ENCODE measurements at places on chromosomes 13 and 19. TPM values are rescaled to one million over a fixed set of nuclear protein-coding genes. Genes with fewer than 3 reads are reported as not detected.

The FAM187B gene
- not detected for polyA plus RNA-seq

GRCh38 chr13:113425941-113426590 lies 27.2 kb downstream of the ADPRHL1 start:
- DNase-seq, result no peak

- DNase-seq, result no peak
Measured at GRCh38 chr19:41866284-41866683, 6.2 kb downstream of the RPS19 start.

DNA sequence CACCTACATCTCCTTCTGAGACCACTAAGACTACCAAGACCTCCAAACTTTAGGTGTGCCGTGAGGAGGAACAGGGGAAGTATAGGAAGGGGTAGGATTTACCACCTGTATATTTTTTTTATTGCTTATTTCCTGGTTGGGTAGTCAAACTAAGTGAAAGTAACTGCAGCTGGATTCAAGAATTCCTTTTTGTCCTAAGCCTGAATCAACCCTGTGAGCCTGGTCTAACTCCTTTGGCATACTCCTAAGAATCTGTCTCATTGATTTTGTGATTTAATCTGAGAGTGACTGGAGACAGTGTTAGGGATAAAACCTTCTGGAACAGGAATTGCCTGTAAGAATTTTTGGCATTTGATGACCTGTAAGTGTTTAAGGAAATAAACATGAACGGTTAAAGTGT lies 523.5 kb upstream of the MIR17HG start:
- no peak for DNase-seq

The C5AR1 gene
- polyA plus RNA-seq, result 0.77 TPM

The SIGLEC12 gene
- polyA plus RNA-seq, result 0.05 TPM

- DNase-seq, result peak; percentile 65
Measured at GRCh38 chr13:113083402-113084061, 22.1 kb upstream of the F7 start.

GRCh38 chr19:49340069-49340864 lies 5.1 kb downstream of the CD37 start:
- peak; percentile 59 for DNase-seq

The TGFBR3L gene
- polyA plus RNA-seq, result 1.5 TPM

GRCh38 chr13:65808061-65808460 lies 1422.1 kb downstream of the PCDH9 start:
- DNase-seq, result no peak

The IQCN gene
- polyA plus RNA-seq, result 0.57 TPM

DNA sequence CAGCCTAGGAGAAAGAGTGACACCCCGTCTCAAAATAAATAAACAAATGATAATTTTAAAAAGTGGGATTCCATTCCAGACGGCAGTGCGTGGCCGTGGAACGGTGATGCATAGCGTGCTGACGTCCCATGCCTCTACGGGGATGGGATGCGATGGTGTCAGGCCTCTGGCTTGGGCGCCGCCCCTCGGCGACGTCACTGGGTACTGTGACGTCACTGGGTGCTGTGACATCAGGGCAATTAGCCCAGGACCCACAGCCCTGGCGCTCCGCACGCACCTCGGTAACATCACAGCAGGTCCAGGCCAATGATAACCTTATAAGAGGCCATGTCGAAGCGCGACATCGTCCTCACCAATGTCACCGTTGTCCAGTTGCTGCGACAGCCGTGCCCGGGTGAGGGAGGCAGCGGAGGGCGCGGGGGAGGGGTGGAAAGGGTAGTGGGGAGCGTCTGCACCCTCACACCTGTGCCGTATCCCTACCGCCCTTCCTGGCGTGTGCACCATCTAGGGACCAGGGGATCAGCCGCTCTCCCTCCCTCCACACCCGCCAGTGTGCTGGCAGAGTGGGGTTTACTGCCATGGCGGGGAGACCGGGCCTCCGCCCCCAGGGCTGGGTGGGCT lies at the start of gene GAPDHS:
TSS of gene GAPDHS (plus strand) at position 256 of the 621 bp plus-strand sequence. CDS start at position 328, 72 bp downstream.
- DNase-seq, result no peak

DNA sequence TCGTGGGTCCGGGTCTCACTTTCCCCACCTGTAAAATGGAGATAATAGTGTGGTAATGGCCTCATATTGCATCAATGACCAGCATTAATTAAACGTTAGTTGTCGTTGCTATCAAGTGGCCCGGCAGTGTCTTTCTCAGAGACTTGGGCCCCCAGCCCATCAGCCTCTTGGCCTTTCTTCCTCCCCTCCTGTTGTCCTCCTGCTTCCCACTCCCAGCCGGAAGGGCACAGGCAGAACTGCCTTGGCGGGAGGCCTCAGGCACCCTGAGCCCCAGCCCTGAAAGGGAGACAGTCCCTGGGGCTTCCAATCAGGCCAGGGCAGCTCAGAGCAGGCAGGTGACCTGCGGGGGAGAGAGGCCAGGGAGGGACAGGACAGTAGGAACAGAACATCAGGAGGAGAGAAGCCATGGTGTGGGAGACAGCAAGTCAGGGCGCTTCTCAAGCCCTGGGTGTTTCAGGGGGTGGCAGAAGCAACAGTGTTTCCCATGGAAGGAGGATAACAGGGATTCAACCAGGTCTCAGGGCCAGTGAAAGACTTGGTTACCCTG lies 4.6 kb downstream of the MARK4 start:
- no peak for DNase-seq

The ZNF541 gene
- 0.08 TPM for polyA plus RNA-seq

- no peak for DNase-seq
Measured at GRCh38 chr19:5669212-5669611, 11.1 kb downstream of the MICOS13 start.

The FXYD1 gene
- 299 TPM for polyA plus RNA-seq

The CEACAM4 gene
- not detected for polyA plus RNA-seq

DNA sequence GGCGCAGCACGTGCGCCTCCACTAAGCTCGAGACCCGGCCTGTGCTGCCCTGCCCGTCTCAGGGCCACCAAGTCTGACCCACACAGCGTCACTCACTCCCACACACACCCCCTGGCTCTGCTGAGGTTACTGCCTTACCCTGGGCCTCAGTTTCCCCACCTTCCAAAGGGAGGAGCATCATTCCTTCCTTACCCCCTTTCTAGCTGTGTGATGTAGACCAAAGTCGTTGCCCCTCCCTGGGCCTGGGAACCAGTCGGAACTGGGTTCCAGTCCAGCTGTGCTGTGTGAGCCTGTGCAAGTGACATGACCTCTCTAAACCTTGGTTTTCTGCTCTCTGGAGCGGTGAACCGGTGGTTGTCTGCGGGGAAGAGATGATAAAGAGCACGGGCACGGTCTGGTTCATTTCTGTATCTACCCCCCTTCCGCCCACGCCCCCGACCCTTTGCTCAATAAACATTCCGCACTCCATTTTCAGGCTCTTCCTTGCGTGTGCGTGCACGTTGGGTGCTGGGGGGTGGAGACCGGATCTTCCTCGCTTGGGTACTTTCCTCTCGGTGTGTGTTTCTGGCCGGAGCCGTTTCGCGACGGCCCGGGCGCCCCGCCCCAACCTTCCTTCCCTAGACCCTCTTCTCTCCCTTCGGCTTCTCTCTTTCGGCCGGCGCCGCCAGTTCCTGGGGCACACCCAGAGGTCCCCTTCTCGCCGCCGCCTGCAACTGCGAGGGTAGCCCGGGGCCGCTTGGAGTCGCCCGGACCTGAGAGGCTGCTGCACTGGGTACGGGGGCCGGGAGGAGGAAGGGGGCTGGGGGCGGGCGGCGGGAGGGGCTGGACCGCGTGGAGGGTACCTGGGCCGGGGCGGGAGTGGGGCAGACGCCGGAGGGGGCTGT lies at the start of gene ZNF581:
TSS of gene ZNF581 (plus strand) at position 647 of the 884 bp plus-strand sequence. CDS start 923 bp downstream, outside the sequence.
- DNase-seq, result peak; percentile 78

The ZNF763 gene
- polyA plus RNA-seq, result 0.56 TPM

DNA sequence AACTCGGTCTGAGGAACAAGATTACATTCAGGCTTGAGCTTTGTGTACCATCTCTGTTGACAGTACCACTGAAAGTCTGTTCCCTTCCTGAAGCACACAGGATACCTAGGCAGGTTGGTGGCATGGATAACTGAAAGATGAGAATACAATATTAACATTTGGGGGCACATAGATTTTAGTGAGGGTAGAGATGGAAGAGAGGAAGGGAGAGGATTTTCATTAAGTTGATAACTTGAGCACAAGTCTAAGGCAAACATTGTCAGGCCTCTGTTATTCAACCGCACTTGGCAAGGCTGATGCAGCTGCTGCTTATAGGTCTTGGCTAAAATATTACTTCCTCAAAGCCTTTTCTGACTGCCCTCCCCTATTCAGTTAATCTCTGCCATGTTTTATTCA lies 10.9 kb downstream of the MIR17HG start:
- DNase-seq, result no peak

DNA sequence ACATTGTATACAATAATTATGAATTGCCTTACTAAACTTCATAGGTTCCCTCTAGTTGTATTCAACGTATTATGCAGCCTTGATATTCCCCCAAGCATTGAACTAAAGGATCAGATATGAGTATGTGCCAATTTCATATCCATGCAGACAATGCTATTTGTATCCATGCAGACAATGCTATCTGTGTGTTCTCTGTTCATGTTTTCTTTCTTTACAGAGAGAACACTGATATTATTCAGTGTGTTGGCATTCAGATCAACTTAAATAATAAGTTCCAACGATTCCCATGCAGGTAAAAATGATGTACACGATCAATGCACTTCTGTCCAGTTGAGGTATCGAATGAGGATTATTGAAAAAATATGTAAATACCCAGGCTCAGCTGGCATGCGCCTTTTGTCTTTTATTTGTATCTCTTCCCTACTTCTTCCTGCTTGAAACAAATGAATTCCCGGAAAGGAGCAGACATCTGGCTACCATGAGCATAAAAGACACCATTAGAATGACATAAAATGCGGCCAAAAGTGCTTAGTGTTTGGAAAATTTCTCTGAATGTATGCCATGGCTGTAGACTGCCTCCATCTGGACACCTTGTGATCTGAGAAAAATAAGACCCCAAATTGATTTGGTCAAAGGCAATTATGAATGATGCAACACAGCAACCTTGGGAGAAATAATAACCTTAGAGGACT lies 731.5 kb downstream of the SLITRK1 start:
- no peak for DNase-seq

DNA sequence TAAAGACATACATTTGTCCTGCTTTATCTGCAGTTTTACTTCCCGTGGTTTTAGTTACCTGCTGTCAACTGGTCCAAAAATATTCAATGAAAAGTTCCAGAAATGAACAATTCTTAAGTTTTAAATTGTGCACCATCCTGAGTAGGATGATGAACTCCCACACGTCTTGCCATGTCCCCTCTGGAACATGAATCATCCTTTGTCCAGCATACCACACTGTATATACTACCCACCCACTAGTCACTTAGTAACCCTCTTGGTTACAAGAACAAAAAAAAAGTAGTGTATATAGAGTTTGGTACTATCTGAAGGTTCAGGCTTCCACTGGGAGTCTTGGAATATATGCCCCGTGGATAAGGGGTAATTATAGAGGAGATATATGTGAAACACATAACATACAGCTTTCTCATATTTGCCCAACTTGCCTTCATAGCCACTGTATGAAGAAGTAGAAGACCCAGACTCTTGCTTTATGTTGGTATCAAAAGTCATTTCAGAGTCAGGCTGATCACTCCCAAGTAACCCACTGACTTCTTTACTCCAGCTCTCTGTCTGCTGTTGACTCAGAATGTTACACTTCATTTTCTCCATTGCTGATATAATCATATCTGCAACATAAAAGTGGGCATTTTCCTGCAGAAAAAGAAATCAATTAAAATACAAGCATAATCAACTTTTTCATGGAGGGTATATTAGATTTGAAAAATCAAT lies 19.3 kb downstream of the RUBCNL start:
- DNase-seq, result no peak

GRCh38 chr19:51123381-51123800 lies 1.3 kb upstream of the SIGLEC9 start:
- no peak for DNase-seq

- DNase-seq, result peak; percentile 69
Measured at GRCh38 chr13:75635828-75636435, at the start of gene LMO7. Gene LMO7, plus strand, starts transcription at chr13:75636330. Its CDS starts 328 bp downstream, at chr13:75636658.

DNA sequence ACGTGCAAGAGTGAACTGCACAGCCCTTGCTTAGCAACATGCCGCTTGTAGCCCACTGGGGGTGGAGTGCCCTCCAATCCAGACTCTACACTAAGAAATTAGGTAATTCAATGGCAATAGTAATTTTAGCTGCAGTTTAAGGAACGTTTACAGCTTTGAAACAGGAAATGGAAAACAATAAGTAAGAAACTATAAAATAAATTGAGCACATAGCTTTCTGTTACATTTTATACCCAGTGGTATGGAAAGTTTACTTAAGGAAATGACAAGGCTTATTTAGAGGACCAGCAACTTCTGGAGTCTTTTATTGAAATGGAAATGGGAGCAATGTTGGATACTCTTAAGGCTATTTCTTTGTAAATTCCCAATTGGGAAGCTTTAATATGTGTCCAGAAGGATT lies 373.2 kb downstream of the KCNRG start:
- DNase-seq, result no peak

- no peak for DNase-seq
Measured at GRCh38 chr19:35083691-35084508, 31.7 kb upstream of the FXYD3 start.

GRCh38 chr13:25478186-25478585 lies 106.4 kb downstream of the ATP8A2 start:
- no peak for DNase-seq

DNA sequence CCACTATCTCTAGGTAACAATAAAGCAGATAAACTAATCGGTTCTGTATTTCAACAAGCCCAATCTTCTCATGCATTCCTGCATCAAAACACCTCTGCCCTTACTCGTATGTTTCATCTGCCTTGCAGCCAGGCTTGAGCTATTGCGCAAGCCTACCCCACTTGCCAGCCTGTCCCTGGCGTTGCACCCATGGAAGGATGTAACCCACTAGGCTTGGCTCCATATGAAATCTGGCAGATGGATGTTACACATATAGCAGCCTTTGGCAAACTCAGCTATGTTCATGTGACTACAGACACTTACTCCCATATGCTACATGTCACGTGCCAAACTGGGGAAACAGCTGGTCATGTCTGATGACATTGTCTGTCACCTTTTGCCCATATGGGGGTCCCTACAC lies 11.9 kb upstream of the ZNF549 start:
- no peak for DNase-seq

DNA sequence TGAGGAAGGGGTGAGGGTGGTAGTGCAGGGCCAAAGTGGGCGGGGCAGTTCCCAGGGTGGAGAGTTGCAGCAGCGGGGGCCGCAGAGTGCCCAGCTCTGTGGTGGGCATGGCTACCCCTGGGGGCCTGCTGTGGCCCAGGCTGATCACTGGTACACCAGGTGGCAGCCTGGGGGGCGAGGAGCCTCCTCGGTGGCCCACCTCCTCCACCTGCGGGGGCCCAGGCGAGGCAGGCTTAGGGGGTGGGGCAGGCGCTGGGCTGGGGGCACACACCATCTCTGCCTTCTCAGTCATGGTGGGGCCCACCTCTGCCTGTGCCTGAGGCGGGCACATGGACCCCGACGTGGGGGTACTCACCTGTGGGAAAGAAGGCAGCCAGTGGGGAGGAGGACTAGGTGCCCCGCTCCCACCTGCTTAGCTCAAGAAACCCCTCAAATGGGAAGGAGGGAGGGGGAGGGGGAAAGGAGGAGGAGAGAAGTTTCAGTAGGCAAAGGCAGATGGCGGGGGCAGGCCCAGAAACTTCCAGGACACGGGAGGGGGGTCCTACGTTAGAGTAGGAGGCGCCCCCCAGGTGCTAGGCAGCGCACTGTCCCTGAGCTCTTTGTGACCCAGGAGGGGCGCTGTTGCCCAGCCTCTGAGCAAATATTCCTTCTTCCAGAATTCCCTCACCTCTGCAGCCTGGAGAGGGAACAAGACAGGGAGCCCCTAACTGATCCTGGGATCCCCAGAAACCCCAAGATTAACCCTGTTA lies 1.6 kb downstream of the LYL1 start:
- DNase-seq, result no peak

The MEIOSIN gene
- polyA plus RNA-seq, result not detected

- no peak for DNase-seq
Measured at GRCh38 chr19:47786566-47786965, 8.1 kb downstream of the SELENOW start.

Measured in psoas muscle (tissue), 8 donors.